GM13977 (cell line): ENCODE measurements at places on chromosomes 12 and 14.

DNA sequence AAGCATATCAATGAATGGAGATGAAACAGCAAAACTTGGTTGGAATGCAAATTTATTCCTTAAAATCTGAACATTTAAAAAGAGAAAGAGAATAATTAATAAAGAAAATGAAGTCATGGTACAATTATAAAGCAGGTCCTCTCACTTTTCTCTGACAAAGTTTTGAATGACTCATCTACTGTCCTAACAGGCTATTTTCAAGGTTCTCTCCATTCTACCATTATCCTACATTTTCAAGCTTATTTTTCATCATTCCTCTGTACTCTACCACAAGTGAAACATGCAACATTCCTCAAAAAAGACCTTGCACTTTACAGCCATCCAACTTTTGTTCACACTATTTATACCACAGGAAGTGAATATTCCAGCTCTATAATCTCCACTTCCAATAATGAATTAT is 36.9 kb upstream of the AP4S1 start:
- no peak for DNase-seq

GRCh38 chr14:68263563-68264259 is 444.1 kb downstream of the RAD51B start:
- DNase-seq = no peak

DNA sequence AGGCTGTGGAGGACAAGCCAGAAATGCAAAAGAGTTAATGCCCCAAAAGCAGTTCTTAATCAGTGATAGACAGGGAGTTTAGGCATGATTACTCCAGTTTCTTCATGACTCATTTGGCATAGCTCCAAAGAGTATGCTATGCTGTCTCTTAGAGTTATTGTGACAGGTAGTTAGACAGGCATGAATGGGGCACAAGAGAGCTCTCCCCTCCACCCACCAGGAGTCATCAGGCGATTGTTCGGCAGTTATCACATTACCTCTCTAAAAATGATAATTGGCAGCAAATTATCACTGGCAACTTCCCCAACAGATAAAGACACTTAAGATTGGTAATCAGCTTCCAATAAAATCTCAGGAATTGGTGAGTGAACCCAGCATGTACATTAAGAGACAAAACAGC is 320.1 kb downstream of the DAD1 start:
- no peak for DNase-seq

DNA sequence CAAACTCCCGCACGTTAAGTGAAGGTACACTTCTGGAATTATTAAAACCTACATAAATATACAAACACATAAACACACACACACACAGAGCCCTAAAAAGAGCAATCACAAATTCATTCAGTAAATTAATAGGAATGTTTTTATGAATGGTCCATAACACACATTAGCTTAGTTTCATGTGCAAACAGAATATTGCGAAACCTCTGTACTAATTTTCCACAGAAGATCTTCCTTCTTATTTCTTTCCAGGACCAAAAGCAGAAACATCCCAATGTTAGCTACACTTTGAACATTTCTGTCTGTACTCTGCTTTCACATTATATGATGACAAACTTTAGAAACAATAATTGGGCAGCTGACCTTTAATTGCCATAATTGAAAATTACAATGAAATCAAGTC is 101.6 kb downstream of the SOX5 start:
- no peak for DNase-seq

GRCh38 chr14:92704821-92705220 is 43.6 kb downstream of the LGMN start:
- DNase-seq = no peak

GRCh38 chr14:101328412-101329028 is 232.8 kb upstream of the DIO3 start:
- DNase-seq = no peak

DNA sequence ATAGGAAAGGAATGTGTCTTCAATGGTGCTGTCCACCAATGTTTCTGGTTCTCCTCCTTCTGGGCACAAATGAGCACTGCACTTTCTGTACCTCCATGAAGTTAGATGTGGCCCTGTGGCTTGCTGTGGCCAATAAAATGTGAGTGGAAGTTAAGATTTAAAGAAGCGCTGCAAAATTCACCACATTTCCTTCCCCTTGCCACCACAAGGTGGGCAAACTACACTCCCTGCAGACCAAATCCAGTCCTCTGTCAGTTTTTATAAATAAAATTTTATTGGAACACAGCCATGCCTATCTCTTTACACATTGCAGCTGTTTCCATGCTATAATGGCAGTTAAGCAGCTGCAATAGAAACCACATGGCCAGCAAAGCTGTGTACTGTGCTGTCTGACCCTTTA is 141.4 kb upstream of the TMPO start:
- DNase-seq = no peak

DNA sequence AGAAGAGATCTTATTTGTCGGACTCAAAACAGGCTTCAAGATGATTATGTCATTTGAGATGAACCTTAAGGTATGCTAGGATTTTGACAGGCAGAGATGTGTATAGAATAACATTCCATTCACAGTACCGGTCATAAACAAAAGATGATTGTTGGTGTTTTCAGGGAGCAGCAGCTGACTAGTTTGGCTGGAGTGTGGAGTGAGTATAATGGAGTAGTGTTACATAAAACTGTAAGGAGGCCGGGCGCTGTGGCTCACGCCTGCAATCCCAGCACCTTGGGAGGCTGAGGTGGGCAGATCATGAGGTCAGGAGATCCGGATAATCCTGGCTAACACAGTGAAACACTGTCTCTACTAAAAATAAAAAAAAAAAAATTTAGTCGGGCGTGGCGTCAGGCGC is 23.9 kb downstream of the SERPINA10 start:
- DNase-seq = no peak

GRCh38 chr14:34036319-34036766 is 85.5 kb upstream of the EGLN3 start:
- no peak for DNase-seq

- no peak for DNase-seq
Measured at GRCh38 chr14:51392416-51392815, 152.4 kb downstream of the TMX1 start.

DNA sequence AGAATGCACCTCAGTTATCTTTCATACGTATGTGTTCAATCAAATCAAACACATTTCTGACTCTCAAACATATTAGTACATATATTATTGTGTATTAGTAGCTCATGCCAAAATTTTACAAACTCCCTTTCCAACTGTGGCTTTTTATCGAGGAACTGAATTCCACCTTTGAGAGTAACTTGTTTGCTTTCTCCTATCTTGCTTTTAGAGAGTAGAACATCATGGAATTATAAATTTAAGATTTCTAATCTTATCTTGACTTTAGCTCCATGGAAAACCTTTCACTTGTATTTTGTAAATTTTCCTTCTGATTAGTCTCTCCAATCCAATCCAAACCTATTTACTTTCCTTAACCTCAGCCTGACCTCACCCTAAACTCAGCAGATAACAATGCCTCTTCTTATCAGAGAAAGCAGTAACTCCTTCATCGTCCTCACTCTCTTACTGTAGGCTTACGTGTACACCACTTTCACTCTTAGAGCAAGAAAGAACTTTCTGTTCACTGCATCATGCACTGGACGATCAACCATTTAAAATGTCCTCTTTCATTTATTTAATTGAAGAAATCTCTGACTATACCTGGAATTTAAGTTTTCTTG is 164.5 kb downstream of the TMTC3 start:
- no peak for DNase-seq

DNA sequence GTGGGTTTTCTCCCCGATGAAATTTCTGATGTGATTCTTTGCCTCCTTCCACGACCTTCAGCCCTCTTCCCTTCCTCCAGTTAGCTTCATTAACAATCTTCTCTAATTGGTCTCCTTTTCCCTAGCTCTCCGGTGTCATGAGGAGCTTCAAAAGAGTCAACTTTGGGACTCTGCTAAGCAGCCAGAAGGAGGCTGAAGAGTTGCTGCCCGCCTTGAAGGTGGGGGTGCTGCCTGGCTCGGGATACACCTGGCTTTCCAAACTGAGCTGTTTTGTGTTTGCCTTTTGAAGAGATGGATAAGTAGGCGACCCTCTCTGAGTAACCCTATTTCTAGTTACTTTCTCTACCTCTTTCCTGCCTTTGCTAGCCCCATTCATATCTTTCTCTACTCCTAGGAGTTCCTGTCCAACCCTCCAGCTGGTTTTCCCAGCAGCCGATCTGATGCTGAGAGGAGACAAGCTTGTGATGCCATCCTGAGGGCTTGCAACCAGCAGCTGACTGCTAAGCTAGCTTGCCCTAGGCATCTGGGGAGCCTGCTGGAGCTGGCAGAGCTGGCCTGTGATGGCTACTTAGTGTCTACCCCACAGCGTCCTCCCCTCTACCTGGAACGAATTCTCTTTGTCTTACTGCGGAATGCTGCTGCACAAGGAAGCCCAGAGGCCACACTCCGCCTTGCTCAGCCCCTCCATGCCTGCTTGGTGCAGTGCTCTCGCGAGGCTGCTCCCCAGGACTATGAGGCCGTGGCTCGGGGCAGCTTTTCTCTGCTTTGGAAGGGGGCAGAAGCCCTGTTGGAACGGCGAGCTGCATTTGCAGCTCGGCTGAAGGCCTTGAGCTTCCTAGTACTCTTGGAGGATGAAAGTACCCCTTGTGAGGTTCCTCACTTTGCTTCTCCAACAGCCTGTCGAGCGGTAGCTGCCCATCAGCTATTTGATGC is 797 bp downstream of the ESPL1 start:
- no peak for DNase-seq

DNA sequence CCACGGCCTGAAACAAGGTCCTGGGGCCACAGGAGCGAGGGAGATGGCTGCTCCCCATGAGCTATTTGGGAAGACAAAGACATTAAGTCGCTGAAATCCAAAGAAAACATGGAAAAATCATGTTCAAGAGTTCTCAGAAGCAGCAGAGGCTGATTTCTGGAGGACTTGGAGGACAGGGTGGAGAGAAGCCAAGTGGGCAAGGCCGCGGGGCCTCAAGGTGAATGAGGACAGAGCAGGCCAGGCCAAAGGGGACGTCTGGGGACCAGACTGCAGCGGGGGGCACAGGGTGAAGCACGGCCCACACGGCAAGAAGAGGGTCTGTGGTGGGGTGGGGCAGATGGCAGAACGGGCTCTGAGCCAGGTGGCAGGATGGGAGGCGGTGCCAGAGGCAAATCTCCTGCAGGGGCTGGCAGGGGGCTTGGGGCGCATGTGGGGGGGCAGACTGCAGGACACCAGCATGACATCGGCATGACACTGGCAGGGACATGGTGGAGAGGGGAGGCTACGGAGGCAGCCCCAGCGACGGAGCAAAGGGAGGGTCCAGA is 48.9 kb downstream of the RNF34 start:
- no peak for DNase-seq

DNA sequence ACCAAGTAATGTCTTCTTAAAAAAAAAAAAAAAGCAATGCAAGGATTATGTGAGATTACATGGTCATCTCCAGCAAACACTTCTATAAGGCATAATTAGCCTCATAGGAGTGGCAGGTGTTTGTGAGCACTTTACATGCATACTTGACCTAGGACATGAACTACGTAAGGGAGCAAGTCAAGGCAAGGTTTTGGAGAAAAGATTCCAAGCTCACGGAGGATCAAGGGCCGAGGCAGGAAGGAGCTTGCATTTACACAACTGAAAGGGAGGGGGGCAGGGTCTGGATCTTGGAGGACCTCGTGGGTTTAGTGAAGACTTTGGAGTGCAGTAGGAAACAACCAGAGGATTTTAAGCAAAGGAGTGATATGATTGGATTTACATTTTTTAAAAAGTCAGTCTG is 112.5 kb downstream of the CCER1 start:
- no peak for DNase-seq

- DNase-seq = no peak
Measured at GRCh38 chr12:27236498-27236897, 7.6 kb upstream of the STK38L start.

GRCh38 chr12:50988871-50989270 is 36.5 kb downstream of the HIGD1C start:
- DNase-seq = no peak
